ENCODE measurements at places on chromosomes 6 and 20.

GRCh38 chr6:20401205-20402091 is at the start of gene E2F3:
E2F3 (plus strand) TSS chr6:20401879; CDS start chr6:20402233, 354 bp downstream.
- peak; percentile 100 for DNase-seq

- DNase-seq: peak; percentile 38
Measured at GRCh38 chr20:17664025-17664633, 17.9 kb downstream of the RRBP1 start.

- no peak for DNase-seq
Measured at GRCh38 chr6:89260832-89261231, 43.7 kb upstream of the GABRR1 start.

DNA sequence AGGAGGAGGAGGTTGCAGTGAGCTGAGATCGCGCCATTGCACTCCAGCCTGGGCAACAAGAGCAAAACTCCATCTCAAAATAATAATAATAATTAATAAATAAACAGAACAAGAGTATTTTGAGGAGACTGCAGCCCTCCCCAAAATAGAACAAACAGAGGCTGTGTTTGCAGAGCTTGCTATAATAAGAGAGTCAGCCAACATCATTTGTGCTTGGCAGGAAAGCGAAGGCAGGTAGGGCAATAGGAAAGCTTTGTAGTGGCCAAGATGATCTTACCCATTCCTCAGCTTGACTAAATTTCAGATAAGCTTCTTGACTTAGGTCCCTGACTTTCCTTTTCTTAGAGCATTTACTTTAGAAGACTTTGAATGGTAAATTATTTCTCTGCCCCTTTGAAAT is 6.7 kb downstream of the C6orf141 start:
- no peak for DNase-seq

GRCh38 chr20:19947611-19948264 is 69.4 kb upstream of the NAA20 start:
- DNase-seq: no peak

DNA sequence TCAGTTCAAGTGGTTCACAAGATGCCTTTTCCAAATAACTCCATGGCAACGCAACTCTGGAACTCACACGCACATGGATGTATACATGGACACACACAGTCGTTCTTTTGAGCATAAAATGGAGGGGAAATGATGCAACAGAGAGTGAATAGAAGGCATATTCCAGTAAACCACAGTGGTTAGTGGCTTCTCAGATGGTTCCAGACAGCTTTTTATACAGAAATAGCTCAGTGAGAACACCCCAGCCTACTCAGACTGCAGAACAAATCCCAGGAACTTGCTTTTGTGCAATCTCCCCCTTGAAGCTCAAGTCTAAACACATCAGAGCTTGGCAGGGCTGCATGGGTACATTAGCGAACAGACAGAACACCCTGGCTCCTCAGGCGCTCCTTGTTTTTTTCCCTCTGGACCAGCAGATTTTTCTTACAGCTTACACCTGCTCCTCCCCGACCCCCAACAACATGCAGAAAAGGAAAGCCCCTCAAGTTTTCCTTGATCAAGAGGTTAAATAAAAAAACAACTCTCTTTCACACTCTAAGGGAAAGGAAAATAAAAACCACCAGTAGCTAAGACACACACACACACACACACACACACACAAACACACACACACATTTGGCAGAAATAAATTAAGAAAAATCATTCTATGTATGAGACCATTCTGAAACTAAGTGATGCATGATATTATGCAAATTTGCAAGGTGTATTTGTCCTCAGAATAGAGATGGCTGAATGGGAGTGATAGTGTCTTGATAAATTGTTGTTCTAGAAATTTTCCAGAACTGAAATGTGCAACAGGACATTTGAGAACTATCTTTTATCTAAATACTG is 51.2 kb upstream of the RANBP9 start:
- peak; percentile 63 for DNase-seq

DNA sequence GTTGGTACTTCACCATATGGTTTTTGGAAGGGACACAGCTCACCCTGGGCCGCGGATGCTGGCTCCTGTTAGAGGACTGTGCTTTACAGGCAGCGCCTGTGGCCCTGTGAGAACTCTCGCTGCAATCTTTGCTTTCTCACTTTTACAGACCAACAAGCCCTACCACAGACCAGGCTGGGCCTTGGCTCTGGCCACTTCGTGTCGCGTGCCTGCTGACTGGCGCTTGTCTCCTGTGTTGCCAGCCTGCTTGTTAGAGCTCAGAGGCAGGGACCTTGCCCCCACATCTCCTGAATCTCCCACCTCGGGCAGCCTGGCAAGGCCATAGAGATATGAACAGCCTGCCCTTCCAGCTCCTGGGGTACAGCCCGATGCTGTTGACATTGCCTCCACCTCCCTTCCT is 56.1 kb downstream of the SYNJ2 start:
- peak; percentile 19 for DNase-seq

- no peak for DNase-seq
Measured at GRCh38 chr6:108113557-108114519, 39.3 kb upstream of the OSTM1 start.

GRCh38 chr6:63458480-63459115 is 113.7 kb upstream of the LOC128125822 start:
- no peak for DNase-seq

- no peak for DNase-seq
Measured at GRCh38 chr6:137434640-137435039, 59.6 kb downstream of the OLIG3 start.

- DNase-seq: no peak
Measured at GRCh38 chr20:57577679-57578475, 17.0 kb downstream of the PCK1 start.

- no peak for DNase-seq
Measured at GRCh38 chr6:121657972-121658371, 222.5 kb downstream of the GJA1 start.

GRCh38 chr6:144075875-144076274 is 19.5 kb downstream of the SF3B5 start:
- DNase-seq: no peak

DNA sequence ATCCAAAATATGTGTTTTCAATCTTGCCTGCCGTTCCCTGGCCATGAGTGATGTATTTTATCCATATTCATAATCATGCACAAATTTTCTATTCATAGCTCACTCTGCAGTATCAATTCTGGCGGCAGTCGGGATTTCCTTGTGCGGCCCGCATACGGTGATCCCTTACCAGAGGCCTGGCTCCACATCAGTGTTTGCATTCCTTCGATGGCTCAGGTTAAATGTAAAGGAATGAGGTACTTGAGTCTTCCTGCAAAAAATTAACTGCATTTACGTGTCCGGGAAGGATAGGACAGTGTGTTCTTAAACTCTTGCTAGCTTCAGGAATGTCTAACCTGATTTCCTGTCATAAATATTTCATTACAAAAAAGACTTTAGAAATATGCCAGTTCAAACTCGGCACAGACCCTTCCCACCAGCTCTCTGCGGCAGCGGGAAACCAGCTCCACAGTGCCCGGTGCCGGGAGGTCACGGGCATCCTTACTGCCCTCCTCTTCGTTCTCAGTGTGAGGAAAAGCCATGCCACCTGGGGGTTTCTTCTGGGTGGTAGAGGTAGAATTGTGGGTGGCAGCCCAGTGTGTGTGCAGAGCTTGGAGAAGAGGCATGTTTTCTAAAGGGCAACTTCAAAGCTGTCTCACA is 154.5 kb downstream of the MOXD1 start:
- DNase-seq: no peak

GRCh38 chr6:34059914-34060313 is 86.0 kb downstream of the GRM4 start:
- no peak for DNase-seq

- DNase-seq: no peak
Measured at GRCh38 chr6:150263765-150264404, 104.9 kb upstream of the IYD start.

GRCh38 chr6:131828951-131829350 is 21.1 kb downstream of the ENPP1 start:
- DNase-seq: no peak

DNA sequence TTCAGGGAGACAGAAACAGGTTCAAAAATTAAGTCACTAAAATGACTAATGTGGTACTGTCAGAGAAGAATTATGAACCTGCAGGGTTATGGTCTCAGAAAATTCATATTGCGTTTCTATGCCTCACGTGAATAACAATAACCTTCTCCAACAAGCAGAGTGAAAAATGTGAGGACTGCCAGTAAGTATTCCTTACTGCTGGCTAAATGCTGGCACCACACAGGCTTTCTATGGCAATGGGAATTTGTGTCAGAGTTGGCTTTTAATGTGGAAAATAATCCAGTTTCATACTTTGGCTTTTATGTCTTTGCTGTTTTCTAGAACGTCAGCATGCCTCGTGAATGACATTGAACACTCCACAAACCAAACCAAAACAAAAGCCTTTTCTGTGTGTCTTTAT is 656.0 kb downstream of the KIF16B start:
- DNase-seq: no peak

- DNase-seq: no peak
Measured at GRCh38 chr20:43590036-43590391, 723 bp upstream of the IFT52 start.

GRCh38 chr20:50256577-50256976 is 65.9 kb downstream of the CEBPB start:
- no peak for DNase-seq

DNA sequence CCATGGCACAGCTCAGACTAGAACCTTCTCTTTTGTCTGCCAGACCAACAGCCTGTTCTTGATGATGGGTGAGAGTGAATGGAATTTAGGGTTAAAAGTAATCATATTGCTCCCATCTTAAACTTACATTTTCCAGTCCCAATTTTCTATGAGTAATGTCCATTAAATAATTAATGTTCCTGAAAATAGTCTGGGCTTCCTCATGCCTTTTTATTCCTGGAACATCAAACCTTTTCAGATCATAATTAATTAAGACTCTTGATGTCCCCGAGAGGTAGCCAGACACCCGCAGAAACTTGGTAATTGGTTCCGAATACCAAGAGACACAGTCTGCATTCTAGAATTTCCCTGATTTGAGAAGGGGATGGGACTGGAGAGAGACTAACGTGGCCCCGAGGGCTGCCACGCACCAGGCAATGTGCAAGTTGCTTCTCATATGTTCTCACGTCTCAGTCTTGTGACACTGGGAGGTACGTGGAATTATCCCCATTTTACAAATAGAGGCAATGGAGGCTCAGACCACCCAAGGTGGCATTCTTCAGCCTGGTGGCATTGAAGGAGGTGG is 78.6 kb upstream of the TOX2 start:
- no peak for DNase-seq

GRCh38 chr6:159508931-159509330 is 184.1 kb downstream of the SOD2 start:
- no peak for DNase-seq

DNA sequence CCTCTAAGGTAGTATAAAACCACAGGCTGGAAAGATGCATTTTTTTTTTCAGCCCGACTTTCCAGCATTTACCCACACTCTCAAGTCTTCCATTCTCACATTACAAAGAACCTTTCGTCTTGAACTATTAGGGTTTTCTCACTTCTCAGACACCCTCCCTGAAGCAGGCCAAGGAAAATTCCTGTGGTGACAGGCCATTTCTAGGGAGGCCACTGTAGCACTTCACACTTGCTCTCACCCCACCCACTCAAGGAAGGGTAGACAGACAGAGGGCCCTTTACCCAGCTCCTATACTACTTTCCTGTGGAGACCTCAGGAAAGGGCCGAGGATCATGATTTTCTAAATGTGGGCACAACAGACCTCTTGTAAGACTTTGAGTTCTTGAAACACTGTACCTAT is 27.7 kb downstream of the KCNS1 start:
- no peak for DNase-seq

DNA sequence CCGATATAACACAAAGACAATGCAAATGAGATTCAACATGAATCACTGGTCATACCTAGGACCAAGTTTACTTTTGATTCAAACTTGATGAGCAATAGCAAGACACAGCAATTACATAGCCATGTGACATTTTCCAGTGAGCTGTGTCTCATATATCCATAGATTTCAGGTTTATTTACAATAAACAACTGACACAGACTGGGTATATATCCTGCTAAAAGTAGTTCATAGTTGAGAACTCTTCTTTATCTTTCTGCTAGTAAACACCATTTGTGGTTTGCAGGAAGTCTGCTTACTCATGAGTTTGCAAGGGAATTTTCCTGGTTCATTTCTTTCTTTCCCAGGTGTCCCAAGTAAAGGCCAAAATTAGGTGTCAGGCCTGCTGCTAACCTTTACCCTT is 343.4 kb downstream of the KIF16B start:
- DNase-seq: no peak

DNA sequence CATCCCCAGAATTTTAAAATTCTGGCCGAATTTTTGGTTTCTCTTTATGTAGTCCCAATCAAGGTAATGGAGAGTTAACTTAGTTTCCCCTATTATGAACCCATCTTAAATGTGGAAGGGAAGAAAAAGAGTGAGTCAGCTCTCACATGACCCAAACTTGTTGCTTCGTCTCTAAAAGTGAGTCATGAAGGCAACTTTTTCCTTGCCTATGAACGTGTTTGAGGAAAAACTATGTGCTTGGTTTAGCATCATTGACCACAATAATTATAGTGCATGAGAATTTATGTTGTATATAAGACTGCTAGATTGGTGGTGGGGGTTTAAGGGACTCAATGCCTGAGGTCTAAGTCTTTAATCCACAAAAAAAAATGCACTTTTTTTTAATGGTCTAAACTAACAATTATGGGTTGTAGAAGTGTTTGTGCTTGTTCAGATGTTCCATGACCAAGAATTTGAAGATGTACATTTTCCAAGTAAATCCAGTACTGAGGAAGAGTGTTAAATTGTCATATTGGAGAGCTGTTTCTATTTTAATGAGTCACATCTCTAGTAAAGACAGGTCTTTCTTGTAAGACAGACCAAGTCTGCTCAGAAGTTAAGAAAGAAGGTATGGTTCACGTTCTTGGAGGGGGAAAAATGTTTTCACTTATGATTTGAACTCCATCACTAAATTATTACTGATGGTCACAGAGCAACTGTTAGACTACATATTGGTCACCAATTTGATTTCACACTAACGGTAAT is 409.9 kb upstream of the MARCKS start:
- DNase-seq: no peak

DNA sequence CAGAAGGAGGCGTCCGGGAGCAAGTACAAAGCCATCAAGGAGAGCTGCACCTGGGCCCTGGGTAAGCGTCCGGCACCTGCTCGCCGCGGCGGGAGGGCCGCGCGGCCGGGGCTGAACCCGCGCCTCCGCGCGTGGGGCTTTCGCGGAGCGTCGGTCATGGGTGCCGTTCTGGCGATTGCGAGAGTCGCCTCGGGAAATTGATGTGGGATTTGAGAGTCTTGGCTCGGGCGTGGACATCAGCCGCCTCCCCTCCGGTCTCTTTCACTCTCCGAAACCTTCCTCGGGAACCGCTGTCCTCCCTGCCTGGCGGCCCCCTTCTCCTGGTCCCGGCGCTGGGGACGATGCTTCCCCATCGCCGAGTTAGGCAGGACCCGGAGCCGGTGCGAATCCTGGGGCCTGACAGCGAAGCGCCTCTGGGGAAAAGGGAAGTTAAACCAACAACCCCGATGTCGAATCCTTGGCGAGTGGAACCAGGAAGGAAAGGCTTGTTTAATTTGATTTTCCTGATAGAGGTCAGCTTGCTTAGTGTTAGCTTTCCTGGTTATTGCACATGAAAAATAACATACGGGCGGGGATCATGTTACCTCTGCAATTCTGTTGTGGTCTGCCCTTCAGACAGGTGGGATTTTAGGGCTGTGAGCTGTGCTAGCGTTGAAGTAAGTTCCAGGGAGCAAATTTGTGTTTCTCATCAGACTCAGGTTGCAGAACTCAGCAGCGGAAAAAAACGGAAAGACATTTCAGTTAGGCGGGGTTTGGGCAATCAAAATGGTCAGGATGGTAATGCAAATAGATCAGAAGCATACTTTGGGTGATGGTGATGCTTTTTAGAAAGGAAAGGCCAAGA is 594 bp downstream of the ARFGEF3 start:
- DNase-seq: no peak

GRCh38 chr20:11320033-11320432 is 597.7 kb upstream of the BTBD3 start:
- no peak for DNase-seq
